ENCODE measurements at places on chromosomes 7 and 10.

- DNase-seq = peak; percentile 31
Measured at GRCh38 chr7:108294595-108294994, 161.6 kb downstream of the NRCAM start.

DNA sequence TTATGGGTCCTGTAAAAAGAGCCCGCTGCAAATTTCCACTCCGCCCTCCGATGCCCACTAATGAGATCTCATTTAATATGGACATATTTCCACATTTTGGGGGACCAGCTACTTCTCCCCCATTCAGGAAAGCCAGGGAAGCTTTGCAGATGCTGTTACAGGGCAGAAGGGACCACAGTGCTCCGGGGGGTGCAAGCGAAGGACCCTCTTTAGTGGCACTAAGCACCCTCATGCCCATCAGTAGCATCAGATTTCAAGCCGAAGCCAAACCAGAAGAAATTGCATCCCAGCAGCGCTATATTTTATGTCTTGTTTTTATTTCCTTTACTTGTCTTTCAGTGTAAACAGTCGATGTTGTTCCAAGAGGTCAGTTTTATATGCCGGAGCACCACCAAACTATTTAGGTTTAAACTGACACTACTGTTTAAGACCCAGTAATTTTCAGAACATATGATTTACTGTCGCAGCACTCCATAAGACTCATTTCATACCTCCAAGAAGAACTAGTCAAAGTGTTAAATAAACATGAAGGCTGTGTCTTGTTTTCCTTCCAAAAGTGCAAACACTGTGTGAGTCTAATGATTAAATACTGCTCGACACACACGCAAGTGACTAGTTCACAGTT is 122.2 kb upstream of the MGMT start:
- DNase-seq = no peak

- no peak for DNase-seq
Measured at GRCh38 chr10:43781480-43782361, 133.0 kb upstream of the ZNF32 start.

GRCh38 chr7:76294344-76295024 is 8.0 kb upstream of the HSPB1 start:
- no peak for DNase-seq

DNA sequence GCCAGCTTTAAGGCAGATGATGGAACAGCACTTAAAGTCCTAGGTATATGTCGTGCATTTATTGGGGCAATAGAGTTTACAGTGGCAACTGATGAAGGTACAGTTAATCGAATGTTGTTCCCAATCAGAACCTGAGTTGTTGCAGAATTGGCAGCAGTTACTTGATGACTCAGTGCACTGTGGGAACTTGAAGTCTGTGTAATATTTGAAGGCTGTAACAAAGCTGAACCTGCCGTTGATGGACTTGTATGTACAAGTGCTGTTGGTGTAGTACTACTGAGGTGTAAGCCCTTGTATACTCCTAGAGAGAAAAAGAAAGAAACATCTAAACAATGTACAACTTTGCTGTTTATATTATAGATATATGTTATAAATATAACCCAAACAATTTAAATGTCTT is 75.3 kb downstream of the EPC1 start:
- no peak for DNase-seq

GRCh38 chr7:108109221-108109908 is 20.8 kb downstream of the LAMB4 start:
- DNase-seq = no peak

- no peak for DNase-seq
Measured at GRCh38 chr10:8034466-8035005, 20.0 kb upstream of the GATA3 start.

DNA sequence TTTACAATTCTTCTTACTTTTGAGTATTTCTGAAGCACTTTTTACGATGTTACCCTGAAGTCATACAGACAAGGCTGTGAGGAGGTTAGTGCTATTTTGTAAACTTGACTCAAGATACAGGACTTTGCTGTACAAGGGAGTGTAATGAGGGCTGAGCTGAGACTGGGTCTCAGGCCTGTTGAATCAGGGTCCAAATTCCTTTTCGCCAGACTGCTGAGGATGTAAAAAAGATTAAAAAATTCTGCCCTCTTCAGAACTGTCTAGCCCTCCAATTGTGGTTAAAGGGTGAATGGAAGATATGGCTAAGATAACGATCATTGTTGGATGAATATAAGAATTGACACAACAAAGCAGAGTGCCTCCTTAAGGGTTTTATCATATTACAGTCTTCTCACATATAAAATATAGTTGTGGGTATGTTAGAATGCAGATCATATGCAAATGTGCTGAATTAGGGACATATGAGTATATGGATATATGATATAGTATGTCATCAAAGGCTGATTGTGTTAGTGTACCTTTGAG is 165.4 kb downstream of the SUGCT start:
- no peak for DNase-seq

- no peak for DNase-seq
Measured at GRCh38 chr10:115727129-115727528, 545.9 kb downstream of the GFRA1 start.

- DNase-seq = no peak
Measured at GRCh38 chr7:55028011-55028410, 9.2 kb downstream of the EGFR start.

DNA sequence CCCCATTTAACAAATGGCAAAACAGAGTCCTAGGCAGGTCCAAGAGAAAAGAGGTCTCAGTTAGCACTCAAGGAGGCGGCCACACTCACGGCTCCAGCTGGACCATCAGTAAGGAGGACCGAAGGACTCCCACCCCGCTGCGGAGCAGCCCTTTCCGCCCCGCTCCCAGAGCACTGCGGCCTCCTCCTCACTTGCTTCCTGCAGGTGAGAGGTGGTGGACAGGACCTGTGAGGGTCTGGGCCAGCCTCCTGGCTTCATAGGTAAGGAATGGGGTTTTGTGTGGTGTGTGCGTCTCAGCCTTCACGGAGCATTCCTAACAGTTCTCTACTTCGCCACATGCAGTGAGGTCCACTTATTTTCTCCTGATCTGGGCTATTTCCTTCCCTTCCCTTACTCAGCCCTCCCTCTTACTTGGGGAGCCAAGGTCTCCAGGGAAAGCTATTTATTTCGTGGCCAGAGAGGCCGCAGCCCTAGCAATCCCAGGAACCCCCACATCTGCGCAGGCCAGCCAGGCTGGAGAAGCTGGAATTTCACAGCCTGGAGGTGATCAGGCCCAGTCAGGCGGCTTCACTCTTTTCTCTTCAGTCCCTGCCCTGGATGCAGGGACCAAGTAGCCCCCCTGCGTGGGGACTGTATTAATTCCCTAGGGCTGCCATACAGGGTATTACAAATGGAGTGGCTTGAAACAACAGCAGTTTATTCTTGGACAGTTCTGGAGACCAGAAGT is 45.9 kb downstream of the ZNF783 start:
- DNase-seq = no peak

GRCh38 chr10:61786728-61787127 is 114.8 kb upstream of the ARID5B start:
- DNase-seq = peak; percentile 46

GRCh38 chr7:42162560-42163325 is 74.3 kb downstream of the GLI3 start:
- no peak for DNase-seq

- no peak for DNase-seq
Measured at GRCh38 chr10:95333997-95334804, 43.4 kb upstream of the PDLIM1 start.

- DNase-seq = no peak
Measured at GRCh38 chr7:28173531-28173930, 7.1 kb downstream of the JAZF1 start.

DNA sequence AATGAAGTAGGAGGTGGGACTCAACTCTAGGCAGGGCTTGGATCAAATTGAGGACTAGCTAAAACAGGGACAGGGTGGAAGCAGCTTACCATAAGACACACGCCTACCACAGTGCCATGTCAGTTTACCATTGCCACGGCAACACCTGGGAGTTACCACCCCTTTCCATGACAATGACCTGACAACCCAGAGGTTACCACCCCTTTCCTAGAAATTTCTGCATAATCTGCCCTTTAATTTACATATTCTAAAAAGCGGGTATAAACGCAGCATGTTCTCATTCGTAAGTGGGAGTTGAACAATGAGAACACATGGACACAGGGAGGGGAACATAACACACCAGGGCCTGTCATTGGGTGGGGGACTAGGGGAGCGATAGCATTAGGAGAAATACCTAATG is 72.7 kb downstream of the GCC1 start:
- no peak for DNase-seq

DNA sequence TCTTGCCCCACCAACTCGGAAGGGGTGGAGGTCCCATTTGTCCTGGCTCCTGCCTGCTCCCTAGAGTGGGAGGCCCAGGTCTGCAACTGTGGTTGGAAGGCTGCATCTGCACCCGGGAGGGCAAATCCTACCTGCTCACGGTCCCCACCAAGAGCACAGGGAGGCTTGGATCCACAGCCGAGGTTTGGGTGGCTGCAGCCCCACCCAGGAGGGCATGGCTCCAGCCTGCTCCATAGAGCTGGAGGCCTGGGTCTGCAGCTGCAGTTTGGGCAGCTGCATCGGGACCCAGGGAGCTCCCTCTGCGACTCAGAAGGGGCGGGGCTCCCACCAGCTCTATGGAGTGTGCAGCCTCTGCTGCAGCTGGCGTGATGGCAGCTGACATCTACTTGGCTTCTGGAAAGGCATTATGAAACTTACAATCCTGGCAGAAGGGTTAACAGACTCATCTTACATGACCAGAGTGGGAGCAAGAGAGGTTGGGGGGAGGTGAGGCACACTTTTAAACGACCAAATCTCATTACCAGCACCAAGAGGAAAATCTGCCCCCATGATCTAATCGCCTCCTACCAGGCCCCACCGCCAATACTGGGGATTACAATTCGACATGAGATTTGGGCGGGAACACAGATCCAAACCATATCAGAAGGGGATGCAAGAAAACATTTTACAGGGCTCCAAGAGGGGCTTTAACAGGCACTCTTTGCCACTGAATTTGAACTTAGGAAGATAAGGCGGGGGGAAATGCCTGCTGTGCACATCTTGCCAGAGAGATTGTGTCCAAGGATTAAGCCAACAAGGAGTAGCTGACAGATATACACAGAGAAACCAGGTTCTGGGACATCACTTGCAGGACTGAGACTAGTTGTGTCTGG is 8.2 kb upstream of the BLVRA start:
- DNase-seq = no peak

DNA sequence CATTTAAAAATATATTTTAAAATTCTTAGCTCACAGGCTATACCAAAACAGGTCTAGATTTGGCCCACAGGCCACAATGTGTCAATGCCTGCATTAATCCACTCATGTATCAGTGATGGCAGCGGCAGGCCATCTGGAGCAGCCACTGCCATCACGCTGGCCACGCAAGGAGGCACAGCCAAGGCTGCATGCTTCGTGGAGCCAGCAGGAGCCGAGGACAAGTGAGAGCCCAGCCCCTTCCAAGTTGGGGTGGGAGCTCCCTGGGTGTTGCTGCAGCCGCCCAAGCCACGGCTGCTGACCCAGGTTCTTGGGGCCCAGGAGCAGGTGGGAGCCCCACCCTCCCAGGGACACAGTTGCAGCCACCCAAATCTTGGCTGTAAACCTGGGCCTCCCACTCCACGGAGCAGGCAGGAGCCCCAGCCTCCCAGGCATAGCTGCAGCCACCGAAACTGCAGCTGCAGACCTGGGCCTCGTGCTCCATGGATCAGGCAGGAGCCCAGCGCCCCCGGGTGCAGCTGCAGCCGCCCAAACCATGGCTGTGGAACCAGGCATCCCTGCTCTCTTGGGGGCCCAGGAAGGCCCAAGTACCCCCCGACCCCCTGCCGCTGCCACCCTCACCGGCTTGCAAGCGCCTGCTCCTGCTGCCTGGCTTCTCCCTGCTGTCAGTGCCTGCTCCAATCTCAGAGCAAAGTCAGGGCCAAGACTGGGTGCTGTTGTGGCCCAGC is 87.3 kb upstream of the CACUL1 start:
- DNase-seq = no peak

GRCh38 chr7:116261904-116262303 is 51.6 kb downstream of the TES start:
- no peak for DNase-seq

- DNase-seq = no peak
Measured at GRCh38 chr7:150333659-150334058, 7.8 kb downstream of the RARRES2 start.
